ENCODE measurements at places on chromosomes 7 and 10.

- no peak overlapping the region for H3K27ac ChIP-seq
- peaks cover 5% of the 10 kb centered on the region for H3K4me1 ChIP-seq
- DNase-seq: peak; percentile 30
- peaks cover 11% of the 10 kb centered on the region for H3K36me3 ChIP-seq
Measured at GRCh38 chr10:32005050-32005449, 51.2 kb downstream of the KIF5B start.

- H3K4me1 ChIP-seq: no peaks in the 10 kb centered on the region
- H3K36me3 ChIP-seq: no peaks in the 10 kb centered on the region
- H3K27ac ChIP-seq: no peak overlapping the region
- no peak overlapping the region for H3K4me3 ChIP-seq
- no peak for DNase-seq
Measured at GRCh38 chr7:90474284-90475210, 5.1 kb downstream of the PTTG1IP2 start.

DNA sequence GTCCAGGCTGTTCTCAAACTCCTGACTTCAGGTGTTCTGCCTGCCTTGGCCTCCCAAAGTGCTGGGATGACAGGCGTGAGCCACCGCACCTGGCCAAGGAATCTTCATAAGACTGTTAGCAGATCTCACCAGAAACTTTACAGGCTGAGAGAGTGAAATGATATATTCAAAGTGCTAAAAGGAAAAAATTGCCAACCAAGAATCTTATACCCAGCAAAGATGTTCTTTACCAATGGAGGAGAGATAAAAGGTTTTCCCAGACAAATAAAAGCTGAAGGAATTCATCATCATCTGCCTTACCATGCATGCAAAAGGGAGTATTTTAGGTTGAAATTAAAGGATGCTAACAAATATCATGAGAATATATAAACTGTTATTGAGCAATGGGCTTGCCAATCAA lies 23.6 kb downstream of the GIMAP7 start:
- no peaks in the 10 kb centered on the region for H3K4me1 ChIP-seq
- H3K27ac ChIP-seq: no peak overlapping the region
- no peak for DNase-seq

GRCh38 chr10:68566955-68567354 lies 6.8 kb downstream of the TET1 start:
- H3K4me1 ChIP-seq: peaks cover 3% of the 10 kb centered on the region
- no peaks in the 10 kb centered on the region for H3K36me3 ChIP-seq
- no peak overlapping the region for H3K27ac ChIP-seq
- no peak for DNase-seq

- no peaks in the 10 kb centered on the region for H3K4me1 ChIP-seq
- no peak for DNase-seq
- no peak overlapping the region for H3K4me3 ChIP-seq
- no peak overlapping the region for H3K27ac ChIP-seq
Measured at GRCh38 chr10:94963901-94964300, 25.4 kb downstream of the CYP2C9 start.

GRCh38 chr10:97838091-97838490 lies 11.6 kb upstream of the GOLGA7B start:
- DNase-seq: no peak
- no peak overlapping the region for H3K27ac ChIP-seq
- H3K27me3 ChIP-seq: no peaks in the 10 kb centered on the region
- H3K4me1 ChIP-seq: no peaks in the 10 kb centered on the region
- H3K4me3 ChIP-seq: no peak overlapping the region
